Right kidney (tissue), 9 donors: ENCODE measurements at places on chromosomes 1 and 21.

- DNase-seq, result no peak
Observed at GRCh38 chr1:201603613-201604232, 64.8 kb downstream of the NAV1 start.

DNA sequence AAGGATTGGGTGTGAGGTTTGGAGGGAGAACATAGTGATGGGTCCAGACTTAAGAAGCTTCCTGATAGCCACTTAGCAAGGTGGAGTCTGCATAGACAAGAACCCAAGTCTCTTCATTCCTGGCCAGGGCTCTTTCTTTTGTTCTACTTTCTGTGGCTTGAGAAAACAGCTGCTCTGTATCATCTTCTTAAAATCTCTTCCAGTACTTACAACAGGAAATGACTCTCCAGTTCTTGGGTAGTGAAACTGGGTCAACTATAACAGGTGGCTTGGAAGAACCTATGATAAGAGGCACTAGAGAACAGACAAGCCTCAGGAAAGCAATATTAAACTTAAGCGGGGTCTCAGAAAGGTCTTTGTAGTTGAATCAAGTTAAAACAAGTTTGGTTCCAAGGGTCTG lies 148.1 kb upstream of the USP24 start:
- DNase-seq, result no peak

- no peak for DNase-seq
Observed at GRCh38 chr1:199303035-199303434, 664.2 kb downstream of the PTPRC start.

DNA sequence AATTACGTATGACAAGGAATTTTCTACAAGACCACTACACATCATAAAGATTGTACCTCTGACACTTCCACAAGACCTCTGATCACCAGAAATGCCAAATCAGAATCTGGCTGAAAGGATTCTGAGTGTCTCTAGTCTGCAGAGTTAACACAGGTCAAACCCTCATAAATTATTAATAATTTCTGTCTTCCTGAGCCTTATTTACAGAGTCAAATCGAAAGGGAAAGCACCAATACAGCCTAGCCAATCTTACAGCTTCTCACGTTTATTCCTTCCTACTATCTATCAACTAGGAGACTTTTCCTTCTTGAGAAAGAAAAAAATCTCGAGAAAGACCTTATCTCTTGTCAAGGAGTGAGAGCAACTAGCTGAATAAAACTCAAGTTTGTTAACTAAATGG lies 2151.6 kb downstream of the MRPL39 start:
- DNase-seq, result no peak

DNA sequence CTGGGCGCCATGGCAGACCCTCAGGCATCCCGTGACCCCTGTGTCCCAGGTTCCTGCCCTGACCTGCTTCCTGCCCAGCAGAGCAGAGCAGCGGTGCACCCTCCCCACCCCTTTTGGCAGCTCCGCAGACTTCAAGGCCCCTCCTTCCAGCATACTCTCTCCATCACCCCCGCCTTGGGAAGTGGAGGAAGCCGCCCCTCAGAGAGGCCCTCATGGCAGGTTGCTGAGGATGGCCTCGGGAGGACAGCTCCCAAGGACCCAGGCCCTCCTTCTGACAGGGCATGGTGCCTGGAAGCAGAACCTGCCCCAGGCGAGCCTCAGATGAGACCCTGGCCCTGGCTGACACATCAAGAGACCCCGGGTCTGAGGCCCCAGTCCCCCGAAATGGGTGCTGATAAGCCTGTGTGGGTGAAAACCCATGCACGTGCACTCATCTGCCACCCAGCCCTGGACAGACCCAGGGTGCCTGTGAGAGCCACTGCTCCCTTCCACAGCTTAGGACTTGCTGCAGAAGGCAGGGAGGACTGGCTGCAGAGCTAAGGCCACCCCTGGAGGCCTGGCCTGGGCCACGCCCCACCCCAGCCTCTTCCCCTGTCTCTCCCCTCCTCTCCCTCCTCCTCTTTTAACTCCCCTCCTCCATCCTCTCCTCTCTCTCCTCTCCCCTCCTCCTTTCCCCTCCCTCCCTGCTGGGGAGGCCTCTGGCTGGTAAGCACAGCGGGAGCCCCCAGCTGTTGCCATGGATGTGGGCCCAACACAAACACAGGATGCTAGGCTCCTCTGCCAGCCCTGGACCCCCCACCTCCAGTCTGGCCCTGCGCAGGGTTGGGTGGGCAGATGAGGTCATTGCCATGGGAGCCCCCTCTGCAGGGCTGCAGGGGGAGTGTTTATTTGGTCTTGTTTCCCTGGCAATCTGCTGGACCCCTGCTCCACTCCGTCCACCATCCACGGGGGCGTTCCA lies 33.7 kb downstream of the WNT9A start:
- no peak for DNase-seq

GRCh38 chr1:155591770-155592169 lies 18.2 kb upstream of the MSTO1 start:
- no peak for DNase-seq
